ENCODE measurements at places on chromosomes 1 and 21.

- no peak for DNase-seq
These were observed 248.2 kb downstream of the MATN1 start for GRCh38 chr1:30475201-30475600.

DNA sequence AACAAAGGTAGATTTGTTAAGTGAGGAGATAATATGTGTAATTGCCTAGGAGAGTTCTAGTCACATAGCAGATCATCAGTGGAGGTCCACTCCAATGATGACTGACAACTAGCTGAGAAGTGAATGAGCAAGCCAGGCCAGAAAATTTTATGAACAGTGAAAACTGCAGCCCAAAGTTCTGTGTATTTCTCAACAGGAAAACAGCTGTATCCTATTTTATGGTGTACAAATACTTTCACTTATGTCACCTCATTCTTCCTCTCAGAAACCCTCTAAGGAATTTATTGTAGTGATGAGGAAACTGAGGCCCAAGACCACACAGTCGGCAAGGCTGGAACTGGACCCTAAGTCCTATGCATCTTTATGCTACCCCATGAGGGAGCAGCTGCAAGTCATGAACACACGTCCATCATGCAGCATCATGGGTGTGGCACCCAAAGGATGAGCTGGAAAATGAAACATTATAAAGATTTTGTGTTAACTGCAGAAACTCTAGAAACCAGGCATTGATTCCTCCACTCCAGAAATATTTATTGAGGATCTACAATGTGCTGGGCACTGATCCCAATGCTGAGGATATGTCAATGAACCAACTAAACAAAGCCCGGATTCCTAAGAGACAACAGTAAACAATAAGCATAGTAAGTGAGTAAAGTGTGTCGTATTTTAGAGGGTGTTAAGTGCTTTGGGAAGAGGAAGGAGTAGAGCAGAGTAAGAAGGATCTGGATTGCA, 99.5 kb upstream of the DUSP10 start:
- DNase-seq, result no peak

DNA sequence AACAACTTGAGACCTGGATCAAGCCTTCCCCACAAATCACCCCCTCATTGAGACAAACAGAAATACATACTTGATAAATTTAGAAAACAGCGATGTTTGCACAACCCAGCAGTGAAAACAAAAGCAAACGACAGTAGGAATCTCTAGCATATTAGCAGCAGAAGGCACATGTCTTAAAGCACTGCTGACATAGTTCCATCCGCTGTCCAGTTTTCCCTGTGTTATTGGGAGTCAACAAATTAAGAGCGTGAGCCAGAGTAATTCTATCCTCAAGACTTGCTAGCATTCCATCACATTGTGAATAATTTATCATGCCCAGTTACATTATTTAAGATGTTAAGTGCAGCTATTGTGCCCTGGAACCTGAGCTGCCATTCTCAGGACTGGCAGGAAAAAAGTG, 55.3 kb downstream of the IGSF5 start:
- DNase-seq, result no peak

GRCh38 chr1:243477731-243478290, 222.0 kb downstream of the SDCCAG8 start:
- DNase-seq, result no peak

DNA sequence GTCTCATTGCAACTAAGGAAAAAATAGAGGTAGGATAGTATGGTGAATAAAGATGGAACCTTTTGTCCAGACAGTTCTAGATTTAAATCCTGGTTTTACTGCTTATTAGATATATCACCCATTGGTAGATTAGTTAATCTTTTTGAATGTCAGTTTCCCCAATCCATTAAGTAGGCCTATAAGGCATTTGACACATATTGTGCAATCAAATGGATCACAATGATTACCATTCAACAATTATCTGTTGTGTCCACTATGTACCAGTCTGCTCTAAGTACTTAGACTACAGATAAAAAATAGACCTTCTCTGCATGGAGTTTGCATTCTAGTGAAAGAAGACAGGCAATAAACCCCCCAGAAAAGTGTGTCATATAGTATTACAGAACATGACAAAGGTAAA, 6.0 kb upstream of the PALMD start:
- DNase-seq, result no peak

- DNase-seq, result no peak
These were observed 122.3 kb downstream of the SLC30A10 start for GRCh38 chr1:219806020-219806419.
